Activated CD4-positive, alpha-beta T cell treated with anti-CD3 and anti-CD28 coated beads for 24 hours (primary cell): ENCODE measurements at places on chromosomes 1 and 21.

DNA sequence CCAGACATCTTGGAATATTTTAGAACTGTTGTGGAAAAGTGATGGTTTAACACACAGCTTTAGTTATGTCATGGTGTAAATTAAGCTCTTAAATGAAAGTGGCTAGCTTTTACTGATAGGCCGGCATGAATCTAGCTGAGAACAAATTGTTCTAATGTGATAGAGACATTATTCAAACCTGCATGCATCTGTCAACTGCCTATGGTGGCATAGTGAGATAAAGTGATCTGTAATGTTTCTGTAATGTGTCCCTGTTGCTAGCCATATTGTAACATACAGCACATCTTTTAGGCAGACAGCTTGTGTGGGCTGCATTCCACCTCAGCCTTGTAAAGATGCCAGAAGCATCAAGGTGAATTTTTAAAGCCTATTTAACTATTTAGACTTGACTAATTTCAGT, 16.0 kb downstream of the LRIG2 start:
- DNase-seq = no peak

DNA sequence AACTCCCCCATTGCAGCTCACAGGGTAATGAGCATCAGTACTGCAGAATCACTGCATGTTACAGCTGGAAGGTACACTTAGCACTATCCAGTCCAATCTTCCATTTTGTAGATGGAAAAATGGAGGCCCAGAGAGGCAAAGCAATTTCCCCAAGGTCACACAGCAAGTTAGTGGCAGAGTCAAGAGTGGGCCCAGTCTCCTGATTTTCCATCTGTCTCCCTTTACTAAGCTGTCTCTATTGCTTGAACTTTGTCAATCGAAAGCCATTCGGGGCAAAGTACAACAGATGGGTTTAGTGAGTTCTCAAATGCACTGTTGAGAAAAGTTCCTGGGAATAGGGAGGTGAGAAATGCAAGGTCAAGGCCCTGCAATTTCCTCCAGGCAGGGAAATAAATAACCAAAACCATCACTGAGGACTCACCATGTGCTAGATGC, 50.4 kb upstream of the IFFO2 start:
- no peak for DNase-seq

GRCh38 chr1:117608758-117609157, 2.9 kb downstream of the TENT5C start:
- DNase-seq = no peak

DNA sequence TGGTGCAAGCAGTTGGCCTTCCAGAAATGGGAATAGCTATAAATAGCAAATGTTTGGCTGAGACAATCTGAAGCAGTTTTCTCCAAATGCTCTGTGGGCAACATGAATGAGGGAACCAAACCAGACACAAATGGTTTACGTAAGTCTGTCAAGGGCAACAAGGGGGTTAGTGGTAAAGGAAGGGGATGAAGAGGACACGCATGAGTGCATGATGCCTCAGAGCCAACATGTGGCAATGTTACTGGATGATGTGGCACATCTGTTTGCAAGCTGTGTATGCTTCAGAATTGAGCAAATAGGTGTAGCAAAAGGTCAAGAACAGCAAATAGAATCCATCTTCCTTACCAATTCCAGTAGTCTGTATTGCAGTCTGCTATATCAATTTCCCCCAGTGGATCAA, 76.3 kb upstream of the LMO4 start:
- no peak for DNase-seq

- no peak for DNase-seq
Observed at GRCh38 chr1:220843481-220844011, 35.7 kb upstream of the HLX start.

GRCh38 chr1:93079685-93080141, 630 bp downstream of the MTF2 start:
- no peak for DNase-seq

DNA sequence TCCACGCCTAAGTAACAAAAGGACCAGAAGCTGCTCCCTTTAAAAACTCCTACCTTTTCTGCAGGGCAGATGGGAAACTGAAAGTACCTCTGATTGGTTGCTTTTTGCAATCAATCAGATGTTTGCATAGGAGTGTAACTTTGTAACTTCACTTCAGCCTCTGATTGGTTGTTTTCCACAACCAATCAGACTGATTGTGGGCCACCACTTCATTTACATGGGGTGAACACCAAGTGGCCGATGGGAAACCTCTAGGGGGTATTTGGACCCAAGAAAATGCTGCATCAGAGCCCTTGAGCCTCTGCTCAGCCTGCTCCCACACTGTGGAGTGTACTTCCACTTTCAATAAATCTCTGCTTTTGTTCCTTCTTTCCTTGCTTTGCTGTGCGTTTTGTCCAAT, 32.8 kb upstream of the CD1D start:
- DNase-seq = no peak
